Spleen (tissue), 13 donors: ENCODE measurements at places on chromosomes 3 and 15. TPM values are rescaled to one million over a fixed set of nuclear protein-coding genes. Genes with fewer than 3 reads are reported as not detected.

CKMT1A gene
- not detected for polyA plus RNA-seq

EFCC1 gene
- 2.0 TPM for polyA plus RNA-seq

GOLGA6A gene
- not detected for polyA plus RNA-seq

SGO1 gene
- polyA plus RNA-seq: 2.8 TPM

- no peak for DNase-seq
Measured at GRCh38 chr3:139225548-139225947, 118.3 kb upstream of the MRPS22 start.

GRCh38 chr3:39286771-39287170, 6.9 kb upstream of the CX3CR1 start:
- no peak for DNase-seq

GRCh38 chr3:62249484-62249776, 123.9 kb downstream of the FEZF2 start:
- no peak for DNase-seq

- no peak for DNase-seq
Measured at GRCh38 chr15:68429691-68430470, 2.1 kb downstream of the ITGA11 start.

DNA sequence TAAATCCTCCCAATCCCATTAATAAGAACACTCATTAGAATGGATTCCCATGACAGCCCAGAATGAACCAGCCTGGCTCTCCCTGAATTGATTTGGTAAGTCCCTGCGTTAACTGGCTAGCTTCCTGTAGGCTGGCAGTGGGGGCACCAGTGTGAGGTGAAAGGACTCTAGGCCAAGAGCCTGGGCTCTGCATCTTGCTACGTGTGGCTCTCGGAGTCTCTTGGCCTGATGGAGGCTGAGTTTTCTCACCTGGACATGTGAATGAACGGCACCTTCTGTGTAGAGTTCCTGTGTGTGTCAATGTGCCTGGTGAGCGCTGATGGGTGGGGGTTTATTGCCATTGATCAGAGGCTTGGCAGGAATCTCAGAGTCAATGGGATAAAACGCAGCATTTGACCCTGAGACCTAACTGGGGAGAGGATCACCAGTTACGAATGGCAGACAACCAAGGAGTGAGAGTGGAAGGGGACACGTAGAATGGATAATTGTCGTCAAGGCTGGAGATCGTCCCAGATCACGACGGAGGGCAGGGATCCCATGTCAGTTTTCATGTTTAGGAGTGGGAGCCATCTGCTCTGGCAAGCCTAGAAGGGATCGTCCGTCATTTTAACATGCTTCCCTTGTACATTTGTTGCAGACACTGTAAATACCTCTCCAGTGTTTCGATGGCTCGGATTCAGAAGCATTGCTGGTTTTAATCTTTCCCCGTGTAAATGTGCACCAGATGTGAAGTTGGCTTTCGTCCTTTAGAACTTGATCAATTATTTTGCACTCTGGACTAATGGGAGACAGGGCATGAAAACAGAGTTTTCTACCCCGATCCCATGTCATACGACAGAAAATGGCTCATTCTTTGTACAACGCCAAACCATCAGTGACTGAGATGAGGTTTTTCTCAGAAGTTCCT, 9.0 kb upstream of the KLF13 start:
- DNase-seq: no peak

- no peak for DNase-seq
Measured at GRCh38 chr3:41120460-41120859, 78.8 kb upstream of the CTNNB1 start.

DNA sequence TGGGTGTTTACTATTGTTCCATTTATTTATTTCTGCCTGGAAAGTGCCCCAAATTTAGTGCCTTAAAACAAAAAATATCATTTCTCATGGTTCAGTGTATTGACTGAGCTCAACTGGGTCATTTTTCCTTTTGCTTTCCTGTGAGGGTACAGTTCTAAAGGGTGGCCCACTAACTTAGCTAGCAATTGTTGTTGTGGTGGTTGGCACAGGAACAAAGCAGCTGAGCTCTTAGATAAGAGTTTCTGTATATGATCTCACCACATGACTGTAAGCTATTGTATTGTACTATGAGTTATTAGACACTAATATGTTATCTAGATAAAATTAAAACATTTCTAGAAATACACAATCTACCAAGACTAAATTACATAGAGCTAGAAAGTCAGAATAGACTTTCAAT, 1283.7 kb downstream of the OTOL1 start:
- DNase-seq: no peak

GRCh38 chr3:49703443-49703927, 14.1 kb downstream of the RNF123 start:
- peak; percentile 87 for DNase-seq
